Activated T-cell treated with anti-CD3 and anti-CD28 coated beads for 4 hours (primary cell): ENCODE measurements at places on chromosomes 3 and 15.

GRCh38 chr15:74497584-74497983 lies 36.6 kb upstream of the UBL7 start:
- DNase-seq = no peak

- no peak for DNase-seq
These were observed 313.4 kb downstream of the CNTN6 start for GRCh38 chr3:1406250-1406649.

GRCh38 chr15:37995461-37996347 lies 61.3 kb downstream of the TMCO5A start:
- no peak for DNase-seq

- no peak for DNase-seq
These were observed 1041.7 kb downstream of the AGBL1 start for GRCh38 chr15:87121336-87121735.

GRCh38 chr3:80734920-80735319 lies 967.1 kb upstream of the ROBO1 start:
- DNase-seq = no peak

GRCh38 chr3:105255350-105255749 lies 111.4 kb upstream of the ALCAM start:
- no peak for DNase-seq
